ENCODE measurements at places on chromosomes 6 and 20. TPM values are rescaled to one million over a fixed set of nuclear protein-coding genes. Genes with fewer than 3 reads are reported as not detected.

Gene POLH
- 20.1 TPM for total RNA-seq

Gene CLDN20
- total RNA-seq, result not detected

Gene FLRT3
- total RNA-seq, result 0.13 TPM

Gene MOCS1
- total RNA-seq, result 22.3 TPM

Gene NUP43
- 31.0 TPM for total RNA-seq

Gene GHRH
- not detected for total RNA-seq

Gene CST4
- total RNA-seq, result not detected

Gene GID8
- total RNA-seq, result 31.8 TPM

Gene TMC2
- not detected for total RNA-seq

Gene TRIM10
- not detected for total RNA-seq

Gene PNPLA1
- not detected for total RNA-seq

Gene CDH4
- total RNA-seq, result not detected

Gene CNR1
- under 0.01 TPM for total RNA-seq

Gene HLA-DRB5
- 0.32 TPM for total RNA-seq

Gene MLIP
- total RNA-seq, result 0.32 TPM

Gene BPIFA1
- not detected for total RNA-seq

Gene OR12D3
- not detected for total RNA-seq

Gene UNC5CL
- total RNA-seq, result 0.26 TPM

Gene TCP11
- total RNA-seq, result 0.11 TPM

Gene OPRM1
- total RNA-seq, result not detected

Gene COL9A3
- total RNA-seq, result 1.0 TPM

Gene ZC2HC1B
- total RNA-seq, result 0.26 TPM

Gene REM1
- 0.76 TPM for total RNA-seq

Gene HRH3
- not detected for total RNA-seq

Gene SNAP25
- not detected for total RNA-seq

Gene DEFB124
- not detected for total RNA-seq

Gene MPIG6B
- not detected for total RNA-seq

Gene SSR1
- total RNA-seq, result 182 TPM

Gene OTOR
- not detected for total RNA-seq

Gene F13A1
- 0.54 TPM for total RNA-seq

Gene PLA2G7
- not detected for total RNA-seq

Gene TULP1
- total RNA-seq, result not detected

Gene FAM110A
- 7.0 TPM for total RNA-seq

Gene GLP1R
- total RNA-seq, result not detected

Gene ATXN1
- total RNA-seq, result 29.2 TPM

Gene PLN
- total RNA-seq, result not detected

Gene FAM162B
- total RNA-seq, result not detected

Gene TTLL9
- 0.26 TPM for total RNA-seq

Gene WFDC12
- total RNA-seq, result not detected

Gene PRRT1
- total RNA-seq, result 0.54 TPM

Gene LATS1
- 29.7 TPM for total RNA-seq

Gene PGBD1
- 6.4 TPM for total RNA-seq

Gene SYNDIG1
- total RNA-seq, result 1.2 TPM

Gene BMP5
- total RNA-seq, result 0.13 TPM

Gene HLA-DPA1
- total RNA-seq, result 7.6 TPM

Gene LAMA5
- total RNA-seq, result 4.8 TPM

Gene PMEPA1
- total RNA-seq, result 15.2 TPM

Gene CCN2
- 264 TPM for total RNA-seq

Gene NOX3
- total RNA-seq, result not detected

Gene CRISP2
- total RNA-seq, result not detected

Gene HCRTR2
- total RNA-seq, result not detected
